ENCODE measurements at places on chromosomes 7 and 10.

GRCh38 chr10:380313-380940 is 245.2 kb downstream of the ZMYND11 start:
- H3K27me3 ChIP-seq, result no peaks in the 10 kb centered on the region
- H3K4me3 ChIP-seq, result no peak overlapping the region
- H3K4me1 ChIP-seq, result no peaks in the 10 kb centered on the region
- peaks cover 66% of the 10 kb centered on the region for H3K36me3 ChIP-seq
- no peak for DNase-seq

- no peak overlapping the region for H3K4me3 ChIP-seq
- H3K27me3 ChIP-seq, result no peaks in the 10 kb centered on the region
- H3K27ac ChIP-seq, result no peak overlapping the region
Observed at GRCh38 chr7:957418-958220, 3.1 kb upstream of the ADAP1 start.

GRCh38 chr7:43906331-43907010 is at the start of gene URGCP:
Gene URGCP (minus strand): TSS chr7:43906596. CDS start chr7:43906575, 21 bp downstream.
- peaks cover 23% of the 10 kb centered on the region for H3K4me1 ChIP-seq
- DNase-seq, result peak; percentile 77
- H3K4me3 ChIP-seq, result peak within 1 kb of the TSS; percentile 72
- peak within 1 kb of the TSS; percentile 81 for H3K27ac ChIP-seq

GRCh38 chr7:105345725-105346124 is 43.0 kb downstream of the SRPK2 start:
- H3K36me3 ChIP-seq, result no peaks in the 10 kb centered on the region
- H3K4me3 ChIP-seq, result no peak overlapping the region
- no peak overlapping the region for H3K27ac ChIP-seq
- no peaks in the 10 kb centered on the region for H3K27me3 ChIP-seq
- peaks cover 19% of the 10 kb centered on the region for H3K4me1 ChIP-seq

- H3K27me3 ChIP-seq, result no peaks in the 10 kb centered on the region
- DNase-seq, result peak; percentile 68
- no peaks in the 10 kb centered on the region for H3K36me3 ChIP-seq
- H3K4me3 ChIP-seq, result peak overlapping the region; percentile 50
- no peak overlapping the region for H3K27ac ChIP-seq
Observed at GRCh38 chr7:131945313-131945911, 389.0 kb upstream of the PODXL start.

GRCh38 chr10:14603534-14604102 is 171.1 kb downstream of the FAM107B start:
- H3K4me1 ChIP-seq, result peaks cover 6% of the 10 kb centered on the region
- no peaks in the 10 kb centered on the region for H3K36me3 ChIP-seq
- no peaks in the 10 kb centered on the region for H3K27me3 ChIP-seq
- H3K27ac ChIP-seq, result no peak overlapping the region

DNA sequence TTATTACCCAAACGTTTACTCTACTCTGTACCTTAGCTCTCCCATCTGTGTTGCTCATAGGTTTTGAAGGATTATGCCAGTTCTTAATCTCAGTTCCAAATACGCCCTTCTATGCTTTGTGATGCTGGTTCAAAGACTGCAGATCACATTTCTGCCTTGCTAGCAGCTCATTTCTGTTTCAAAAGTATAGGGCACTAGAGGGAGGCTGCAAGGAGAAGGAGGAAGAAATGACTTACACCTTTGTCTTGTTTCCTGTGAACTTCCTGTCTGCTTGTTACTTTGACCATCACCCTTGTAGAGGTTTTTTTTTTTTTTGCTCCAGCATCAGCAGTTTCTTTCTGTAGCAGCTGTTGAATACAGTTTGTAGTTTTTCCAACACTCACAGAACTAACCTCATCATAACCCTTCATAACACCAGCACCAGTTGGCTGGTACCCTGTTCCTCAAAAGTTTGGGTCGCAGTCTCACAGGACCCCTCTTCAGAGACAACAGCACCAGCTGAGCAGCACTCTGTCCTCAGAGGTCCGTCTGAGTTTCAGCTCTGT is 16.5 kb downstream of the SLK start:
- no peak overlapping the region for H3K27ac ChIP-seq
- H3K4me1 ChIP-seq, result peaks cover 29% of the 10 kb centered on the region
- H3K36me3 ChIP-seq, result no peaks in the 10 kb centered on the region
- H3K27me3 ChIP-seq, result no peaks in the 10 kb centered on the region

DNA sequence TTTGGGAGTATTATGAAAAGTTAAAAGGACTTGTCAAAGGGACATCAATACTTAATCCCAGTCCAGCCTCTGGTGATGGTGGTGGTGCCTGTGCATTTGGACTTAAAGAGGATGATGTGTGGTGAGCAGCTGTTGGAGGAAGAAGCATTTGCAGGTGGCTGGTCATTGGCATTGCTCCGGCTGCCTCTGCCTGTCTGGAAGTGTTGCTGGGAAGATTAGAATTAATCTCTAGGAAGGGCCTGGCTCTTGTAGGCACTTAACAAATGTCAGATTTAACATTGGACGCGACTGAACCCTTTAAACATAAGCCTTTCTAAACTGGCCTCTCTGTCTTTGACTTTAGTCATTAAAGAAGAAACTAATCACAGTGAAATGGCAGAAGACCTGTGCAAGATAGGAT is 58.8 kb downstream of the FIGNL1 start:
- H3K4me3 ChIP-seq, result no peak overlapping the region
- no peaks in the 10 kb centered on the region for H3K36me3 ChIP-seq
- DNase-seq, result no peak
- no peaks in the 10 kb centered on the region for H3K27me3 ChIP-seq
- no peak overlapping the region for H3K27ac ChIP-seq

DNA sequence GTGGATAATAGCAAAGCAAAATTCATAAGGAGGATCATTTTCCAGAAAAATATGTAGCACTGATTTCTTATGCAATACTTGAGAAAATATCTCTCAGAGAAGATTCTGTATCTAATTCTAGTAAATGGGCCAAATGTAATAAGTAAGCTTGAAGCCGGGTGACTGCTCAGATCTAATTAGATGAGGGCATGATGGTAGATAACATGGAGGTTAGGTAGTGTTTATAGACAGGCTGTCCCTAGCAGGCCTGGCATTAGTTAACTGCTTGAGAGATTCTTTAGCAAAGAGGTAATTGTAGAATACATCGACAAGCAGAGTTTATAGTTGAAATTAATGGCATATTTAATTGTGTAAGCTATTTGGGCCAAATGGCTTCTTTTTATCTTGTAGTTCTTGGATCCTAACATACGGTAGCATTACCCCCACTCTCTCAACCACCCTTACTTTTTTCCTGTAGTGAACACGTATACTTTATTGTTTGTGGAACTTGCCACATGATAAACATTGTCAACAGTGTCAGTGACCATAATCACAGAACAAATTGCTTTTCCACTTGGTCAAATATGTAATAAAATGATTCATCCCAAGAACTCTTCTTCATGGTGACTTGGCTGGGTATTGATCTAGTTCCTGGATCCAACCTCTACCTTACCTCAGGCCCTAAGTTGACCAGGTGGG is 343.1 kb downstream of the BBS9 start:
- H3K4me1 ChIP-seq, result no peaks in the 10 kb centered on the region
- no peak overlapping the region for H3K4me3 ChIP-seq
- no peaks in the 10 kb centered on the region for H3K27me3 ChIP-seq
- DNase-seq, result no peak
- H3K27ac ChIP-seq, result no peak overlapping the region

DNA sequence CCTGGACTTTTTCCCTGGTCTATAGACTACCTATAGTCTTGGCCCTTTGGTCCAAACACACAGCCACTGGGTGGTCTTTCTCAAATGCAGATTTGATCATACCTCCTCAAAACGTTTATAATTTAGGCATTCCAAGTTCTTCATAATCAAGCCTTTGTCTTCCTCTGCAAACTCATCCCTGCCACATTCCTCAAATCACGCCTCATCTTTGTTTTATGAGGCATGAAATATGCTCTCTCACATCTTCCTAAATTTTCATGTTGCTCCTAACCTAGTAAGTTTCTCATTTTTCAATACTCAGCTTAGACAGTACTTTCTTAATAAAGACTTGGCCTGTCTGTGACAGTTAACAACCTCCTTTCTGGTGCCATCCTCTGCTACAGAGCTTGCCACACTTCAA is 10.9 kb upstream of the HERC4 start:
- peaks cover 36% of the 10 kb centered on the region for H3K4me1 ChIP-seq
- DNase-seq, result no peak
- no peak overlapping the region for H3K4me3 ChIP-seq

DNA sequence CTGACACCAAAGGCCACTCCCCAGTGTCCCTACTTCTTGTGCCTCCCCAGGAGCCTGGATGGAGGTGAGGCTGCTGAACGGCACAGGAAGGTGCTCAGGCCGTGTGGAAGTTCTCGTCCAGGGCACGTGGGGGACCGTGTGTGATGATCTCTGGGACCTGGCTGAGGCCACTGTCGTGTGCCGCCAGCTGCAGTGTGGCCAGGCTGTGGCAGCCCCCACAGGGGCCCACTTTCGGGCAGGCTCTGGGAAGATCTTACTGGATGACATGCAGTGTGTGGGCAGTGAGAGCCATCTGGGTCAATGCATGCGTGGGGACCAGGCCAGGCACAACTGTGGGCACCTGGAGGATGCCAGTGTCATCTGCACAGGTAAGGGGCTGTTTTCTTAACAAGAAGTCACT is 57.0 kb upstream of the C10orf120 start:
- H3K36me3 ChIP-seq, result no peaks in the 10 kb centered on the region
- H3K4me3 ChIP-seq, result no peak overlapping the region
- H3K4me1 ChIP-seq, result no peaks in the 10 kb centered on the region
- no peak for DNase-seq

- no peak overlapping the region for H3K27ac ChIP-seq
- DNase-seq, result no peak
- no peaks in the 10 kb centered on the region for H3K36me3 ChIP-seq
- H3K4me1 ChIP-seq, result no peaks in the 10 kb centered on the region
- no peak overlapping the region for H3K4me3 ChIP-seq
Observed at GRCh38 chr10:110361800-110362456, 57.2 kb upstream of the SMNDC1 start.

GRCh38 chr7:134279898-134280297 is 36.8 kb downstream of the SLC35B4 start:
- no peak for DNase-seq
- H3K4me3 ChIP-seq, result no peak overlapping the region
- no peaks in the 10 kb centered on the region for H3K4me1 ChIP-seq

DNA sequence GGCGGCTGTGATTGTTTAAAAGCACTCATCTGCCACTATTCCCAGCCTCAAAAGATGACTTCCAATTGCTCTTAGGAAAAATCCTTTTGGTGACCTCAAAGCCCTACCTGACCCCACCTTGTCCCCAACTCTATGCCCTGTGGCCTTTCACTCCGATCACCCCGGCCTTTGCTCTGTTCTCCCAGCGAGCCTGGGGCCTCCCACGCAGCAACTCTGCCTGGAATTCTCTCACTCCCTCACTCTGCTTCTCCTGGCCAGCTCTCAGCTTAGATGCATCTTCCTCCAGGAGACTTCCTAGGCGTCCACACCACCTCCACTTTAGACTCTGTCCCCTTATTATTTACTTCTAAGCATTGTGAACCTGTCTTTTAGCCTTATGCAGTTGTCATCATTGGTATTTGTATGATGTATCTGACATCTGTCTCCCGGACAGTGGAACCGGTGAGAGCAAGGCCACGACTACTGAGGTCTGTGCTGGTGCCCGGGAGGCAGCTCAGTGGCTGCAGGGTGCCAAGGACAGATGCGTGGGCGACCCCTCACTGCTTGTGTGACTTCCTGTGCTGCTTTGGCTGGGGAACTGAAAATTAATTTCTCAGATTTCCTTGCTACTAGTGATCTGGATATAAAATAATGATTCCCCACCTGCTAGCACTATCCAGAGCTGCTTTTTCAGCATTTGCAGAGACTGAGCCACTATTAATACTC is 63.0 kb downstream of the PIP4K2A start:
- no peak overlapping the region for H3K4me3 ChIP-seq
- no peak for DNase-seq
- no peaks in the 10 kb centered on the region for H3K27me3 ChIP-seq
- no peak overlapping the region for H3K27ac ChIP-seq
- H3K36me3 ChIP-seq, result no peaks in the 10 kb centered on the region

GRCh38 chr7:98285157-98286092 is 3.9 kb downstream of the BRI3 start:
- no peaks in the 10 kb centered on the region for H3K27me3 ChIP-seq
- peak overlapping the region; percentile 99 for H3K27ac ChIP-seq
- peak; percentile 63 for DNase-seq
- H3K4me3 ChIP-seq, result peak overlapping the region; percentile 90
- H3K4me1 ChIP-seq, result peaks cover 65% of the 10 kb centered on the region

DNA sequence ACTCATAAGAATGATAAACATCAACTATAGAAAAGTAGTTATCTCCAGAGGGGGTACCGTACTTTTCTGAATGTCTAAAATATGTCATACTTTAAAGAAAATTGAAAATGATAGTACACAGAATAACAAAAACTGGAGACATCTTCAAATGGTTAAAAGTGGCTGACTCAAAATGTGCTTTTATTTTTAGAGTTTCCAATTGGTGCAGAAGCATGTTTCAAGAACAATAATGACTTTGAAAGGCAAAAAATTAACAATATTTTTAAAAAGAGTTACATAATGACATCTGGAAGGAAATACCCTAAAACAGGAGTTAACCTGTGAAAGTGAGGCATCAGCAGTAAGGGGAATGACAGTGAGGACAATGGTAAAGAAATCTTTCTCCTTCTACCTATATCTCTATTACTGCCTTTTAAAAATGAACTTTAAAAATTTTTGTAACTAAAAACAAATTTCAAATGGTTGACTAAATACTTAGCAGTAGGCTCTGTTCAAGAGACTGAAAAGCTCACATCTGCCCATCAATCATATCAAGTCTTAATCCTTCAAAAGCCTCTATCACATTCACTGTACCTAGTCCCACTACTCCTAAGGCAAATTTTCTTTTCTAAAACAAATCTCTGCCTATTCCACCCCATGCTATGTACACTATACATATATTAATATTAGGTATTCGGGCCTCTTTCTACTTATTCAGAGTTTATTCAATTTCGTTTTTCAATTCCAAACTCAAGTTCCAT is 3.0 kb downstream of the ASZ1 start:
- DNase-seq, result no peak
- H3K27me3 ChIP-seq, result no peaks in the 10 kb centered on the region
- no peaks in the 10 kb centered on the region for H3K4me1 ChIP-seq

DNA sequence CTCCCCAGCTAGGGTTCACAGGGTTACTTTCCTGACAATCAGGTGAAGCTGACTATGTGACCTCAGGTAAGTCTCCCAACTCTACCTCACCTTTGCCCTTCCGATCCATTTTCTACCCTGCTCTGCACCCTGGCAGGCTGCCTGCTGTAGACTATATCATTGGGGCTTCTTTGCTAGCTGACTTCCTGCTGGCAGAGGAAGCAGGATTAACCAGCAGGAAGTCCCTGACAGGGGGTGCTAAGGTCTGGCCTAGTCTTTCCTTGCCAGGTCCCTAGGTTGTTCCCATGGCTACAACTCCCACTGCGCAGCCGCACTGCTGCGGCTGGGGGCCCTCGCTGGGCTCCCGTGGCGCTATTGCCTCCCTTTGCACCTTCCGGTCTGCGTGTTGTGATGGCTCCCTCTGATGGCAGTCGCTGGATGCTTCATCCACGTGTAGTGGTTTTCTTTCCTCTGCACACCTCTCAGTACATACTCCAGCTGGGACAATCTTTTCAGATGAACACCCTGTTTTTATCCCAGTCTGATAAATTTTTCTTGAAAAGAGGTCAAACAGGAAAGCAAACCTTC is 365.9 kb downstream of the REEP3 start:
- no peaks in the 10 kb centered on the region for H3K36me3 ChIP-seq
- no peak overlapping the region for H3K4me3 ChIP-seq
- no peaks in the 10 kb centered on the region for H3K4me1 ChIP-seq
- no peaks in the 10 kb centered on the region for H3K27me3 ChIP-seq

All from psoas muscle (tissue), 8 donors.